ENCODE measurements at places on chromosomes 6 and 20. TPM values are rescaled to one million over a fixed set of nuclear protein-coding genes. Genes with fewer than 3 reads are reported as not detected.

- no peak for DNase-seq
These were observed 270.8 kb downstream of the SMOC2 start for GRCh38 chr6:168711666-168712300.

Gene SAYSD1
- 14.2 TPM for total RNA-seq

Gene PDE7B
- 16.5 TPM for total RNA-seq

GRCh38 chr20:43040427-43040826 is 149.3 kb downstream of the PTPRT start:
- DNase-seq: peak; percentile 44

Gene PRSS35
- total RNA-seq: 42.2 TPM

DNA sequence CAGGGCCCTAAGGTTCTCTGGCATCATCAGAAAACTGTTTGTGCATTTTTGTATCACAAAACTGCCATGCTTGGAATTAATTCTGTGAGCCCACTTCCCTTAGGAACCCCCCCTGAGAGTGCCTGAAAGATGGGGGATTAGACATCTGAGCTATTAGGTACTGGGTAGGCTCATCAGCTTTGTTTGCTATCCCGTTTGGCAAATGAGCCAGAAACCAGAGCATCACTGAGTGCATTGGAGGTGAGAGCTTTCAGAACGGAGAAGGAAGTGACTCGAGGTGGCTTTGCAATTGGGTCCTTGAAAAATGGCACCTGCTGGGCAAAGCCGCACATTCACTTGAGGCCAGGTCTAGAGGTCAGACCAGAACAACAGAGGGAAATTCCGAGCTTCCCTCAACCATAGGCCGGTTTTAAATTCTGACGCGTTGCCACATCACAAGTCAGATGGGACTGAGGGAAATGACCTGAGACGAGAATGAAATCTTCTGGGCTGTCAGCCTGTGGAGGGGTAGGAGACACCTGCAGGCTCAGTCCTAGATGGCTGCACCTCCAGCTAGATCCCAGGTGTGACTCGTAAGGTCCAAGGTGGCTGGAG is 8.4 kb upstream of the GLP1R start:
- DNase-seq: no peak

GRCh38 chr6:84866715-84867114 is 102.3 kb upstream of the TBX18 start:
- DNase-seq: no peak

Measured in mesothelial cell of epicardium (in vitro differentiated cells).